ENCODE measurements at places on chromosomes 6 and 20.

GRCh38 chr6:83472767-83473166 lies 39.6 kb upstream of the PRSS35 start:
- no peak for DNase-seq

DNA sequence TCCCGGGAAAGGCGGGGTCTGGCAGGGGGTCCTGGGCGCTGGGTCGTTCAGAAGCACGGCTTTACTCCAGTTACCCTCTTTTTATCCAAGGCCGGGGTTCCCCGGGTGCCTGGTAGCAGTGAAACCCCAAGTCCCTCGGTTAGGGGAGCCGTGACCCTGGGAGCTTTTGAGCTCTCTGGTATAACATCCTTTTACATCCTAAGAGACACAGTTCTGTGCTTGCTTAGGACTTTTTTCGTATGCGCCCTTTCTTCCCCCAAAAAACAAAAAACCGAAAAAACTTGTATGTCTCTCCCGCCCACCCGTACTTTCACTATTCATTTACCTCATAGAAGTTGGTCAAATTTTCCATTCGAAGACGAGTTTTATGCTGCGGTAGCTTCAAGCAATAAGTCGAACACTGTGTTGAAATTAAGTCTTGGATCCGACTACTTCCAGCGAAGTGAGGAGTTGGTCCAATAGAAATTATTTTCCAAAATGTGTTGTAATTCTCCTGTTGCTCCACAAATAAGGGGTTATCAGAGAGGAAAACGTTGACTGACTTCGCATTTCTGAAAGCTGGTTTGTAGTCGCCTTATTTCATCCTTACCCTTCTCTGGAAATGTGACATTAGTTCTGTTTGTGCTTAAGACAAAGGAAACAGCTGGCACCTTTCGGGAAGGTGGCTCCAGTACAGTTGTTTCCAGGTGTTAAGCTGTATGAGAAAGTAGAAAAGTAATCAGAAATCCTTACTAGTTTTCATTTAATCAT lies 816 bp upstream of the MAN1A1 start:
- peak; percentile 26 for DNase-seq

DNA sequence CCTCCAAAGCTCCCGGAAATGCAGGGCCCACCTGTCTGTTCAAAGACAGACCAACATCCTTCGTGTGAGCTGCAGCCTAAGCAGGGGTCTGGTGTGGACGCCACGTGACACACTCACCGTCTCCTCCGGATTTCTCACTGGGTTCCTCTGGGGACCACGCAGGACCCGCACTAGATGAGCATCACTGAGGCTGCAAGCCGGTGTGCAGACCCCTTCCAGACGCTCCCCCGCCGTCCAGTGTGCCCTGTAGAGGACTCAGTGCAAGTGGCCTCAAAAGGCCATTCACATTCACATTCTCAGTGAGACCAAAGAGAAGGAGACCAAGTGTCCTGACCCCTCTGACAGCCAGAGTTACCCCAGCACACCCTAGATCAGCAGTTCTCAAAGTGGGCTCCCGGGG lies 91.2 kb upstream of the QKI start:
- DNase-seq = no peak

- peak; percentile 97 for DNase-seq
Observed at GRCh38 chr6:116570856-116571682, at the start of gene RWDD1. RWDD1 (plus strand) TSS chr6:116571504; CDS start chr6:116571583, 79 bp downstream.

DNA sequence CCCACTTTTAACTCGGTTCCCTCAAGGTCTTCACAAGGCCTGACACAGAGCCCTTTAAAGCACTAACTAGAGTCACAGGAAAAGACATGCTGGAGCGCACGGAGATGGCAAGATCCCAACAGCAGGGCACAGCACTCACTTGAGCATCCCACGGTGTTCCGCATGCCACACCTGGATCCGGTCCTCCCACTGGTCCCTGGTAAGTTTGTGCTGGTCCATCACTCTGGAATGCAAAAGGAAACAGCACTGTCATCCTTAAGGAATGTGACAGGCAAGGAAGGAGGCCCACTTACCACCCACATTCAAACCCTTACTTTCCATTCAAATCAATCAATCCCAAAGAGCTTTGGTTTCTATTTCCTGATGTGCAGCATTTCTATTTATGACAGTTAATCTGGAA lies 34.7 kb downstream of the EZR start:
- DNase-seq = peak; percentile 31

DNA sequence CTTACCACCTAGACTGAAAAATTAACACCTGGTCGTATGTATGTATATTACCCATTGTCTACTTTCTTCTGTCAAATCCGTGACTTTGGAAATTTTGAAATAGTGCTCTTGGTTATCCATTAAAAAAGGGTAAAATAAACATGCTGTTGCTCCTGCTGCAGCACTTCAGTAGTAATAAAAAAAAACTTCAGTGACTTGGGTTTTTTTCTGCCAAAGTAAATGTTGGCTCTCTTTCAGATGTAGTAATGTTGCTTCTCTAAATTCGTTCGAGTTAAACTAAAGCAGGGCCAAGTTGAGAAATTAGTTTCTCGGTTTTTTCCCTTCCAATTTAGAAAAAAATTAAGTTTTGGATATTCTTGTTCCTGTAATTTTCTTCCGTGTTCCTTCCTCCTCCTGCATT lies 34.2 kb downstream of the JARID2 start:
- DNase-seq = no peak

DNA sequence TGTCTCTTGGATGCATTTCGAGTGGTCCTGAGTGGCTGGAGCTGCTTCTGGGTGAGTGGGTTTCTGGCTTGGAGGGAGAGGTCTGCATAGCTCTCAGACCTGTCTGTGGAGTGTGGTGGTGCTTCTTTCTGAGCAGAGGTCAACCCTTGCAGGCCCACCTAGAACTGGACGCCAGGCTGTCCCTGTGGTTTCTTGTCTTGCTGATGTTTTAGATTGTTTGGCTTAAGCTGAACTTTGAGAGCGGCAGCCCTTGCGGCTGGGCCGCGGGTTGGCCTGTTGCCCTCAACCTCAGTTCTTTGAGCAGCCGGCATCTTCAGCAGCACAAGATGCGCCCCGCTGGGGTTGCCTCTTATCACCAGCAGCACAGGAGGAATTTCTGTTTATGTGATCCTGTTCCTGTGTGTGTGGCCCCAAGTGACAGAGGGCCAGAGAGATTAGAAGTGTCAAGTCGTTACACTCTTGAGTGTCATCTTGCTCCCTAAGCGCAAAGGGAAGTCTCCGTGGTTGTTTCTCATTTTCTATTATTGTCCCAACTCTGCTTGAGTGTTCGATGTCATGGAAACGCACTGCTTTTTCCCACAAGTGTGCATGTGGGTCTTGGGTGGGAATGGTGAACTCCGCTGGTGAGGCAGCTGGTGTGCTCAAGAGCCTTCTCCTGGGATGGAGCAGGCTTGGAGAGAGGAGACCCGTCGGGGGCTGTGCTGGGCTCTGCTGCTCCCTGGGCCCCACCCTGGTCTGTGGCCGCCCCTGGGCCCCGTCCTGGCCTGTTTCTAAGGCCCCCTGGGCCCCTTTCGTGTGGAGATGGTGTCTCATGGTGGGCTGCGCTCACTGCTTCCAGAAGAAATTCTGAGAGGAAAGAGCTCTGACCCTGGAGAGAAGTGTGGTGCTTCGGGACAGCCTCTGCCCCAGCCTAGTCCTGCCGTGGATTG lies 20.1 kb upstream of the SLC22A1 start:
- no peak for DNase-seq

GRCh38 chr6:156866220-156867015 lies 89.2 kb downstream of the ARID1B start:
- DNase-seq = no peak

- DNase-seq = peak; percentile 67
Observed at GRCh38 chr6:158839796-158840195, 20.6 kb upstream of the EZR start.

GRCh38 chr20:3738111-3739053 lies 5.9 kb downstream of the HSPA12B start:
- no peak for DNase-seq

- DNase-seq = peak; percentile 85
Observed at GRCh38 chr6:33628401-33628964, 7.4 kb downstream of the ITPR3 start.

- no peak for DNase-seq
Observed at GRCh38 chr6:64221776-64222175, 586.2 kb downstream of the PHF3 start.

- DNase-seq = peak; percentile 8
Observed at GRCh38 chr6:86030875-86031274, 388.2 kb upstream of the SYNCRIP start.

- no peak for DNase-seq
Observed at GRCh38 chr6:74057326-74057725, 361.3 kb downstream of the CD109 start.

GRCh38 chr6:129212081-129212480 lies 329.1 kb downstream of the LAMA2 start:
- no peak for DNase-seq

- no peak for DNase-seq
Observed at GRCh38 chr6:15996030-15996429, 132.9 kb upstream of the MYLIP start.

DNA sequence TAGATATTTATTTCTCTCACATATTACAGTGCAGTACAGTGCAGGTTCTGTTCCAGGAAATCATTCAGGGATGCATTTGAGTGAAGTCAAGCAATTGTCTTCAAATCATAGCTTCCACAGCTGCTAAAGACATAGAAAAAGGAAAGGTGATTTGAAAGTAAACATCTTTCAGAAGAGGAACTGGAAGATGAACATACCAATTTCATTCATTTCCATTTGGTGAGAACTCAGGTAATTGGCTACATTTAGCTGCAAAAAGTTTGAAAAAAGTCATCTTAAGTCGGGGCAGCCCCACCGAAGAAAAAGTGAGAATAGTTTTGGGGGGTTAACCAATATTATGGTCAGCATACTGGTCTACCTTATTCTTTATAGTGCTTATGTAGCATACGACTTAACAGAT lies 61.4 kb upstream of the IL20RA start:
- DNase-seq = no peak

GRCh38 chr6:156028335-156029131 lies 572.9 kb upstream of the NOX3 start:
- DNase-seq = no peak

GRCh38 chr6:25922301-25922700 lies 8.2 kb downstream of the SLC17A2 start:
- DNase-seq = no peak

- no peak for DNase-seq
Observed at GRCh38 chr6:124977067-124977908, 15.1 kb downstream of the RNF217 start.

- DNase-seq = no peak
Observed at GRCh38 chr6:109023356-109023925, 71.2 kb downstream of the SESN1 start.

- DNase-seq = no peak
Observed at GRCh38 chr6:170008294-170008785, 256.9 kb downstream of the ERMARD start.

DNA sequence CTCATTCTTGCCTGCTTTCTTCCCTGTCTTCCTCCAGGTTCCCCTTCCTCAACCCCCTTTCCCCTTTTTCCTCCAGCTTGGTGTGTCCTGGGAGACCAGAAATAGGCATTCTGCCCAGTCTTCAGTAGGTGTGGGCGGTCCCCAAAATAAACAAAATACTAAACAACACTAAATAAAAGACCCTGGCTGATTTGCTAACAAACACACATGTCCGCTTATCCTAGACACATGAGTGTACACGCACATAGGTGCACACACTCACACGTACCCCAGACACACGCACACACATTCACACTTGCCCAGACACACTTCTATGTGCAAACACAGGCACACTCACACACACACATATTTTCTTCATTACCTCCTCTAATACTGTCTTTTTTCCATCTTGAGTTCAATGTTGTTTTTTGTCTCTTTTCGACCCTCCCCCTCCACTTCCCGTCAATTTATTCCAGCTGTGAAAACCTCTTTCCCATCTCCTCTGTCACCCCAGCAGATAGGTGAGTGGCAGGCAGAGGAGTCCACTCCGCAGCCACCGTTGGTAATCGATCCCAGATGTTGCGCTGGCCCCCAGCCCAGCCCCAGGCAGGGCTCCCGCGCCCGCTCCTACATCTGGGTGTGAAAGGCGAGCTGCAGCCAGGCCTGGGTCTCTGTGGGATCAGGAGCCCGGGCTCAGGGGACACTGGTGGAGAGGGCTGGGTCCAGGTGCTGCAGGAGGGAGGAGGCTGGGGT lies 56.9 kb upstream of the FOXP4 start:
- DNase-seq = no peak

DNA sequence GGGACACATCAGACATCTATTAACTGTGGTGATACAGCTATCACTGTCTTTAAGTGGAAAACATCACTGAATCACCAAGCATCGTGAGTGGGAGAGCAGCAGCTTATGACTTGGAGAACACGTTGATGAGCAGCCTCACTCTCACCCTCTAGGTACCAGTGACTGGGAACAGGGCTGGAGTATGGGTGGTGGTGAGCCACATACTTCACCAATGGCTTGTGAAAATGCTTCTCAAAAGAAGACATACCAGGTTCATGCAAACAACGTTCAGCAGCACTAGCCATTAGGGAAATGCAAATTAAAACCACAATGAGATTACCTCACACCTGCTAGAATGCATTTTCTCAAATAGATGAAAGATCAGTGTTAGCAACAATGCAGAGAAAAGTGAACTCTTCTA lies 25.3 kb downstream of the SNX5 start:
- DNase-seq = no peak

GRCh38 chr6:14645221-14645620 lies 527.6 kb downstream of the CD83 start:
- DNase-seq = no peak

DNA sequence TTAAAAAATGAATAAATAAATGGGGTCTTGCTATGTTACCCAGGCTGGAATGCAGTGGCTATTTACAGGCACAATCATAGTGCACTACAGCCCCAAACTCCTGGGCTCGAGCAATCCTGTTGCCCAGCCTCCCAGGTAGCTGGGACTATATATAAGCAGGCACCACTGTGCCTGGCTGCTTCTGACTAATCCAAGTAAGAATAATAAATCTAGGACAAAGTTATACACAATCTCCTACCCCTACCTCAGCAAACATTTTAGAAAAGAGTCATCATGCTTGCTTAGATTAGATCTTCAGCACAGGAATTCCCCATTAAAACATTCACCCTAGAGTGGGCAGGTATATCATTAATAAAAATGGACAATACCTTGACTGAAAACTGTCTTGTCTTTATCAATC lies 124.6 kb downstream of the REV3L start:
- DNase-seq = no peak

GRCh38 chr20:8476021-8476420 lies 344.0 kb downstream of the PLCB1 start:
- no peak for DNase-seq

DNA sequence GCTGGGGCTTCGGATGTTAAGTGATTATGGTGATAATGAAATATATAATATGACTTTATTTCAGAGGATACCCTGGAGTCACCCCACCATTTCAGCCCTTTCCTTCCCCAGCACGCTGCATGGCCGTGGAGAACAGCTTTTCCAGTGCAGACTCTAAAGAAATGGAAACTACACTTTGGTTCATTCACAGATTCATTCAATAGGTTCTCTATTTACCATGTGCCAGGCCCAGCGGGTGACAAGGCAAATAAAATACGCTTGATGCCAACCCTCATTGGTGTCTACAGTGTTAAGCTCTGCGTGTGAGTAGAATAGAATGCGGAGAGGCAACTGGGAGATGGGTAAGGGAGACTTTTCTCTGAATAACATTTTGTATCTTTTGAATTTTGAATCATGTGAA lies 89.7 kb downstream of the TCP11 start:
- DNase-seq = no peak

Measured in SW480 (cell line).